ENCODE measurements at places on chromosomes 2 and 18.

DNA sequence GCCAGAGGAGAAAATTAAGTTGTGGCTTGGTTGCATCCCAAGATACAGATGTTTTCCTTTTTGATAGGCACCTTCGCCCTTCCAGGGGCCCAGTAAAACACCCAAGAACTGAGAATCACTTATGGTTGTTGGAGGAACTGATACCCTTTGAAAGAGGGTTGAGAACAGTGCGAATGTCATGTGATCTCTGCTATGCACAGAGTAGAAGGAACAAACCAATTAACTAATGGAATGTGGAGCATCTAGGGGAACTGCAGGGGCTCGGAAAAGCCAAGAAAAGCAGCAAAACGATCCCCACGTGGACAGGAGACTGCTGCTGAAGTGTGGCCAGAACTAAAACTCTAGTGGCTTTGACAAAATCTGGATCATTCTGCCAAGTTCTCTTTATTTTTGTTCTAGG lies 58.8 kb downstream of the APOB start:
- DNase-seq = no peak

DNA sequence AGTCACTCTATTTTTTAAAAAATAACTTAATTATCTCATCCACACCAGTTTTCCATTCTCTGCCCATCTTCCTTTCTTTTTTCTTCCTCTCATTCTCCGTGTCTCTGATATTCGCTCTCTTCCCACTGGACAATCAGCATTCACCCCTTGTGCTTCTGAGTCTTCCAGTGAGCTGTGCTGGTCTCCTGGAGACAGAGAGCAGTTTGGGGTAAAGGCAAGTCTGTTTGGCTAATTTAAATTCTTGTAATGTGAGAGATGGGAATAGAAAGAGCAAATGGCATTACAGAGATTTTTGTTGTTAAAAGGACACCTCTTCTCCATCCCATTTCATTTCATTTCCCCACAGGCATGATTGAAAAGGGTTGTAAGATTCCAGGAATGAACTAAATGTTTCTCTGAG lies 107.5 kb downstream of the DTNA start:
- no peak for DNase-seq

- DNase-seq = no peak
Observed at GRCh38 chr2:104755026-104755878, 98.7 kb upstream of the POU3F3 start.

- no peak for DNase-seq
Observed at GRCh38 chr2:129922571-129923264, 56.7 kb upstream of the RAB6C start.

DNA sequence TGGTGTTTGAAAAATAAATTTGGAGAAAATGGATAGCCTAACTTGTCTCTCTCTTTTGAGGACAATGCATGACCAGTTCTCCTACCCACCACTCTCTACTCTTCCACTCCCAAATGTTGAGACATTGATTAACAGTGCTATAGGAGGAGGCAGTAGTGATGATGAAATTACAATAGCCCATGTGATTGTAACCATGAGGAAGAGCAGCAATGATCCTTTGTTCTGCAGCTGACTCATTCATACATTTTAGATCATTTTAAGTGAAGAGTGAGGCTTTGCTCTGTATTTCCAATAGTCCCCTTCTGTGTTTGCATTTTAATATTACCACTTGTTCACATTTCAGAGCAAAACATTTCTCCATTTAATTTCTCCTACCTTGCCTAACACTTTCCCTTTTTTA lies 592.3 kb downstream of the THSD7B start:
- no peak for DNase-seq

DNA sequence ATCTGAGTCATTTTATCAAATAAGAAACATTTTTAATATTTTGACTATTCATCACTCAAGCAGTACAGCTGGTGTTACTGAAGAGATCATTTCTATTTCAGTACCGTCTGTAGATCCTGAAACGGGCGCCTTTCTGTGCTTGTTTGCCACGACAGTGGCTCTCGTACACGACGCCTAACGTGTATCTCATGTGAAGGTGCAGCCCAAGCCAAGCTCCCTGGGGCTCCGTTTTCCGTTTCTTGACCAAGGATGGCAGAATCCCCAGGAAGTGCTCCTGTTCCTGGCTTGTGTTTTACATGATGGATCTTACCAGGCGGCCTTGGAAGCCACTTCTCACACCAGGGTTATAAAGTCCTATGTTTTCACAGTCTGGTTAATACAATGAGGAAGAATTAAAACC lies 320.6 kb downstream of the GBX2 start:
- no peak for DNase-seq

GRCh38 chr2:236852100-236852976 lies 233.4 kb upstream of the COPS8 start:
- DNase-seq = no peak

- no peak for DNase-seq
Observed at GRCh38 chr18:286515-287310, 18.9 kb upstream of the THOC1 start.

DNA sequence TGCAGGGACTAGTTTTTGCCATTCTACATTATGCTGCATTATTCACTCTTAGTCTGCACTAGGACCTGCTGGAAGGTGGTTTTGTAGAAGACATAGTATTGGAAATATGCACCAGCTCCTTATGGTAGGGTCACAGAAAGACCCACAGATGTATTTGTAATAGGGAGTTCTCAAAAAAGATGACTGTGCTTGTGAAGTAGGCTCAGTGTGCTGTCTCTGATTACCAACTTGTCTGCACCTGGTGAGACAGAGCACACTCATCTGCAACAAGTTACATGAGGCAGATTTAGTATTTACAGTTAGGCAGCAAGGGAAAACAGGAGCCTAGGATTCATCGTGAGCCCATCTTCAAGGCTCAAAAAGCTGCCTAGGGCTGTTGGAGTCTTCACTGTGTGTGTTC lies 29.4 kb downstream of the RHBDD1 start:
- no peak for DNase-seq

GRCh38 chr2:156708051-156708450 lies 271.9 kb downstream of the GPD2 start:
- DNase-seq = no peak

GRCh38 chr2:88683160-88684021 lies 8.1 kb upstream of the RPIA start:
- DNase-seq = no peak

GRCh38 chr2:188308483-188308882 lies 16.8 kb downstream of the GULP1 start:
- DNase-seq = no peak

DNA sequence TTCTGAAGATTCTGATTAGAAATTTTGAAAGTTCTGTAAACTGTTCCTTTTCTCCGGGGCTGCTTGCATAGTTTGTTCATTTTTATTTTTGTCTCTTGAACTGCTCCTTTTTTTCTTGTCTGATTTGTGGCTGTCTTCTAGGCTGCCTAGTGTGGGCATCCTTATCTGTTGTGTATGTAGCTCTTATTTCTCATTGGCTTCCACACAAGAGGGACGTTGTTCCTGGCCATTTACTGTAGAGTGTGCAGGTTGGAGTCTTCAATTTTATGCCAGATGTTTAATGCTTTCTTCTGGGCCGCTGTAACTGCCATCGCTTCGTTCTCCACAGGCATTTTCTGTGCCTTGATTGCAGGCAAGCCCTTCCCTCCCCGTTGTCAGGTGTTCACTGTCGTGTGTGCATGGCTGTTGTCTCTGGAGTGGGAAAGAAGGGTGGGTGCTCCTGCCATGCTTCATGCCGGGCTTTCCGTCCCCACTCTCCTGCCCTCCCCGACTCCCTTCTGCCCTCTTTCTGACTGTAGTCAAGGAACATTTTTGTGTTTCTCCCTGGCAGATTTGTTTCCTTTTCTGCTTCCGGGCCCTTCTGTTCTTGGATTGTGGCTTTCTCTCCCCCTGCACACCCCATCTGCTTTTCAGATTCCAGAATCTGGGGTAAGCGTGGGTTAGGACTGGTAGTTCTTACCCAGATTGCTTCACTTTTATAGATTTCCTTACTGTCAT lies 15.5 kb downstream of the CEP192 start:
- no peak for DNase-seq
